RPMI7951 (cell line): ENCODE measurements at places on chromosomes 3 and 15.

- peak; percentile 66 for DNase-seq
These were observed 163.3 kb downstream of the ARRDC4 start for GRCh38 chr15:98123834-98124233.

DNA sequence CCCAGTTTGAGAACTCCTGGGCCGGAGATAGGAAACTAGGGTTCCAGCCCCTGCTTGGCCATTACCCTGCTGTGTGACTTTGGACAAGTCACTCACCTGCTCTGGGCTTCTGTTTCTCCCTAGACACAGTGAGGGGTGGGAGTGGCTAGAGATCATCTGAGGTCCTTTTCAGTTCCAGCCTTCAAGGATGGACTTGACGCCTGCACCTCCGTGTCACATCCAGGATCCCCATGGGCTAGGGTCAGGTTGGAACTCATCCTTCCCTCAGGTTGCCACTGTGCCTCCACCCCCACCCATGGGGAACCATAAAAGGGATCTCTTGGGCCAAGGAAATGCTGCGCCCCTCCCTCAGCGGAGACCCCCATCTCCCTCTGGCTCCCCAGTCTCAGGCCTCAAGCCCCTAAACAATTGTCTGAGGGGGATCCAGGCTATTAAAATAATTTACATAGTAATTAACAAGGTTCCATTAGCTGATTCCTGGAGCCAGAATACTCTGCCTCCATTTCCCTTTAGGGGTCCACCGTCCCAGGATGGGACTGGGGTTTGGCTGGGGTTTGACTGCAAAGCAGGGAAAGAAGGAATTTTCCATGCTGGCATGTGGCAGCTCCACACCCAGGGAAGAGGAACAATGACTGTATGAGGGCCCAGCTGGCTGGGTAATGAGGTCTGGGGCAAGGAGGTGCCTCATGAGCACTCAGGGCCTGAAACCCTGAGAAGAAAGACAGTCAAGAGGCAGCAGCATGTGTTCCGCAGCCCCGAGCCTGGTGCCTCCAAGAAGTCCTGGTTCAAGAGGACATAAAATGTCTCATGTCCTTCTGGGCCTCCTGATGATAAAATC lies 177.7 kb downstream of the SMAD6 start:
- DNase-seq, result no peak

DNA sequence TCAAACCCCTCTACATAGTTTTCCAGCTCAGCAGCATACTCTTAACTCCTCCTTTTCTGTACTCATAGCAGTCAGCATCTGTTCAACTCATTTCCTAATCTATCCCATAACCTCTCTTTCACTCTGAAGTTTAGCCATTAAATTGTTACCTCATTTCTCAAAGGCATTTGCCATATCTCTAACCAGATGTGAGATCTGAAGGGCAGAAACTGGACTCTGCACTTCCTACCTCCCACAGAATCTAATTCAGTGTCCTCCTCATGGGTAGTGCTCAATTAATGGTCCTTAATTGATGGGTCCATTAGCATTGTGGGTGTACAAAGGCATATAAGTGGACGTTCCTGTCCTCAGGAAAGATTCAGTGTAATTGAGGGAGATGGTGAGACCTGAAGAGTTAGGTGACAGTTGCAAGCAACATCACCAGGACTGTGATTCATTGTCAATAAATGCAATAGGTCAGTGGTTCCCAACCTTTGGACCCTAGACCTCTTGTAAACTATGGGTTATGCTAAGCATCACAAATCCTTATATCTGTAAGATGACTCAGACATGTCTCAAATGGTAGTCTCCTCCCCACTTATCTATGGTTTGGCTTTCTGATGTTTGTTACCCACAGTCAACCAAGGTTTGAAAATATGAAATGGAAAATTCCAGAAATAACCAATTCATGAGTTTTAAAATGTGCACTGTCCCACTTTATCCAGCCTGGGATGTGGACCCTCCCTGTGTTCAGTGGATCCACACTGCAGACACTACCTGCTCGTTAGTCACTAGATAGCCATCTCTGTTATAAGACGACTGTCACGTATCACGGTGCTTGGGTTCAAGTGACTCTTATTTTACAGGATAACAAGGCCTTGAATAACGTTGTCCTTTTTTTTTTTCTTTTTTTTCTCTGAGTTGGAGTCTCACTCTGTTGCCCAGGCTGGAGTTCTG lies 25.0 kb upstream of the UACA start:
- peak; percentile 71 for DNase-seq

- DNase-seq, result no peak
These were observed 96.0 kb downstream of the C3orf70 start for GRCh38 chr3:185056908-185057307.
